Putamen (tissue), 1 donor: ENCODE measurements at places on chromosomes 11 and 22.

- peak; percentile 9 for DNase-seq
Observed at GRCh38 chr11:45737056-45737455, 67.9 kb upstream of the SLC35C1 start.

DNA sequence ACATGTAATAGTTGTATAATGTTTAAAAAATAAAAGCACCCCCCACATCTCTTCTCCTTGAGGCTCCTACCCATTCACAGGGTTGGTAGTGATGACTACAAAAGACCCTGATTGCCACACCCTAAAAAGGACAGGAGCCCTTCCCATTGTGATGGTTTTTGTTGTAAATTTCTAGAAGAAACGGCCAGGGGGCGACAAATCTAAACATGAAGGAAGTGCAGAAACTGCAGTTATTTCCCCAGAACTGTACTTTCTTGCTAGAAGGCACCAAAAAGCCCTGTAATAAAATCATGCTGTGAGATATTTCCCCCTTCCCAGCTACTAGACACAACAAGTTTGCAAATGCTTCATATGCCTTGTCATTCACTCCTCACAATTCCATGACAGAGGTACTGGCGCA lies 10.8 kb downstream of the PRR5L start:
- no peak for DNase-seq

GRCh38 chr11:131483877-131484276 lies 113.5 kb downstream of the NTM start:
- no peak for DNase-seq

GRCh38 chr11:46693597-46694012 lies 6.8 kb downstream of the ARHGAP1 start:
- DNase-seq = no peak

DNA sequence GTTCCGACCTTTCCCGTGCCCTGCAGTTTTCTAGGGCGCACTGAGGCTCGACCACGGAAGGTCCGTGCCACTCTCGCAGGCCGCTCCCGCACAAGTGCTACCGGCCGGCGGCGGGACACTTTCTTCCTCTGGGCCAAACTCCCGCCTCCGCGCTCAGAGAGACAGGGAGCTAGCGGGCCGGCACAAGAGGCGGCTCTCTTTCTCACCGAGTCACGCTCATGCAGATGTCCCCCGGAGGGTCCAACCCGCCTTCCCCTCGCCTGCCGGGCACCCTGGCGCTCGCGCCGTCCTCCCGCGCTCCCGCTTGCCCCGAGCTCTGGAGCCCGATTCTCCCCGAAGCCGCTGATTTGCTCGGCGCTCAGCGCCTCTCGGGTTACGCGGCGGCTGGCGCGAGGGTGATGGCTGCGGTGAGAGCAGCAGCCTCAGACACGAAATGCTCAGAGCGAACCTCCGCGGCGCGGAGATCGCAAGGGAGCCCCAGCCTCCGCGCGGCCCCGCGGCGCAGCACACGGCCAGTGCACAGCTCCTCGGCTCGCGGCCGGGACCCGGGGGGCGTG lies 1.0 kb downstream of the LMO1 start:
- peak; percentile 31 for DNase-seq
